ENCODE measurements at places on chromosomes 11 and 22. TPM values are rescaled to one million over a fixed set of nuclear protein-coding genes. Genes with fewer than 3 reads are reported as not detected.

SMPD1 gene
- 10.2 TPM for total RNA-seq

POU2AF2 gene
- total RNA-seq: not detected

DNA sequence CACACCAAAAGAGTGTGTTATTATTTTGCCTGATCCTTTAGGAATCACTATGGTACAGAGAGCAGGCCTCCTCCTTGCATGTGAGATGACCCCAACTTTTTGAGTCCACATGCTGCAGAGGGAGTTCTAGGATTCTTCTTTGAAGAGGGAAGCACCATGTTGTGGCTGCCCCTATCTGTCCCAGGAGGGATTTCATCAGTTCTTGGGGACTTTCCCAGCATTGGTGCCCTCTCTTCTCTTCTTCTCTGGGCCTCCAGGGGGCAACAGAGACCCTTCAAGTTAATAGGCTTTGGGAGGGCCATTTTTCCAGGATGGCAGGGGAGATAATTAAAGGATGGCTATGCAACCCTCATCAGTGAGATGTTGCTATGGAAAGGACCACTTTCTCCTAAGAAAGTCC, 3.6 kb downstream of the MMP1 start:
- DNase-seq: no peak

- no peak for DNase-seq
Measured at GRCh38 chr11:122808478-122808869, 29.8 kb upstream of the CRTAM start.

DNA sequence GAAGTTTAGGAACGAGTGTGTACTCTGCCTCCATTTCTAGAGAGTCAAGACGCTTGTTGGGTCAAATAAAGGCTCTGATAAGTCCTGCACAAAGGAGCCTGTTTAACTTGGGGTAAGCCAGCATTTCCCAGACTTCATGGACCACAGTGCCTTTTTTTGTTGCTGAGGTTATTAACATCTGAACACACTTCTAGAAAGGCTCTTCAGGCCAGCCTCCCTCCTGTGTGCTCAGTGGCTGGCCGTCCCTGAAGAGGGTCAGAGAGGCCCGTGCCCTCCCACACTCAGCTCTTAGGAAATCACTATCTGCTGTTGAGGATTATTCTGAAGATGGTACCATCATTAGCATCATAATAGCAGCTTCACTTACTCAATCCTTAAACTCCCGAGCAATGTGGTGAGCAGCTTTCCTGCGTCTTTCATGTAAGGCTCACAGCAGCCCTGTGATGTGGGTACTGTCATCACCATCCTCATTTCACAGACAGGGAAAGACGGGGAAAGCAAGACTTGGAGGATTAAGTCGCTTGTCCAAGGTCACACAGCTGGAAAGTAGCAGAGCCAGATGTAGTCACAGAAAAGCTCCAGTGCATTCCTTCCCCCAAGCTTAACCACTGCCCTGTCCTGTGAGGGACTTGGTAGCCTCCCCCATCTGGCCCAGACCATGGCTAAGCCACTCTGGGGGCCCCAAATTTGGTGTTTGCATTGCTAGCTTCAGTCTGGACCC, 71.3 kb downstream of the TSPAN18 start:
- DNase-seq: no peak

- DNase-seq: no peak
Measured at GRCh38 chr11:95832763-95833162, 42.5 kb downstream of the CEP57 start.

DNA sequence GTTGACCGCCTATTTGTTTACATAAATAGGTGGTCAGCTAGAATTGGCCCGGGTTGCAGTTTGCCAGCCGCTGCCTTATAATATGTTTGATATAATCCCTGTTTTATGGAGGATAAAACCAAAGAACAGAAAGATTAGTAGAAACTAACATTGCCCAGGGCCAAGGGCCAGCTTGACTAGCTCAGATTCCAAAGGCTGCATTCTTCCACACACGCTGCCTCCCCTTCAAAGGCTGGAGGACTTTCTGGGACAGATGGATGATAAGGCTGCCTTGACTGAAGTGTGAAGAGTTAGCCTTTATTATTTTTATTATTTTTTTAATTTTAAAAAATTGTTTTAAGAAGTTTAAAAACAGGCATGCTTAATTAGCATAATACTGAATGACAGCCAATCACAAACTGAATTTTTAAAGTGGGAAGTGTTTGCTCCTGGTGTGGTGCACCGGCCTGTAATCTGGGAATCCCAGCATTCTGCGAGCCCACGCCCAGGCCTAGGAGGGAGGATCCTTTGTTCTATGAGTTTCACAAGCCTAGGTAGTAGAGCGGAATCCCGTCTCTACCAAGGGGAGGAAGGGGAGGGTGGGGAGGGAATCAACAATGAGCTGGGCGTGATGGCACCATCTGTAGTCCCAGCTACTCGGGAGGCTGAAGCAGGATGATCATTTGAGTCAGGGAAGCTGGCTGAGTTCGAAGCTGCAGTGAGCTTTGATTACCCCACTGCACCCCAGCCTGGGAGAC, 114.9 kb downstream of the NAV2 start:
- no peak for DNase-seq

DNA sequence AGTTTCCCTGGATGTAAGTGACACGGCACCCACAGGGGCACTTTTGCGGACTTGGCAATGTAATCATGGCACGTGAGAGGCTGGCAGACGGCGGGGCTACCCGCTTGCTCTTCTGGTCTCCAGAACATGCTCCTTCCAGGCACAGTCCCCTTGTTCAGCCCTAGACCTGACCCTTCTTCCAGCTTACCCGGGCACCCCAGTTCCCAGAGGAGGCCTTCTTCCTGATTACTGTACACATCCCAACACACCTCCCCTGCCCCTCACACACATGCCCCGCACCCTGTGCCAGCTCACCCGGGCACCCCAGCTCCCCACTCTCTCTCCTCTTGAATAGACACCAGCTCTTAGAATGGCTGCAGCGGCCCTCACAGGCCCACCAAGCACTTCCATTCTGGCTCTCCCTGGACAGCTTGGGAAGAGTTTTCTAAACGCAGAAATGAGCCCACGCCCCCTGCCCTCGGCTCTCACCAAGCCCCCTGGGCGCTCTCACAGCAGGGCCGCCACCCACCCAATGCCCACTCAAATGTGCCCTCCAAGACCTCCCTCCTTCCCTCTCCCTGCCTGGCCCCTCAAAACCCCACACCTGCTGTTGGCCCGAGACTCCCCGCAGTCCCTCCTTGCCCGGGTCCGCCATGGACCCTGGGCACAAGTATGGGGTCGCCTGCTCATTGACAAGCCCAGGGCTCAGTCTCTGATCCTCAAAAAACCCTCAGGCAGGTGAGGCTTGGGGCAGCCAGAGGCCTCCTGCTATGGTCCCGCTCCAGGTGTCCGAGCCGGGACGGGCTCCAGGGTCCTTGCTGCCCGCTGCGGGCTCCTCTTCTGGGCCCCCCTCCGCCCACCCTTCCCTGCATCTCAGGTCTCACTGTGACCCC, 88.5 kb downstream of the WNT7B start:
- DNase-seq: no peak
